COR-L47 (cell line): ENCODE measurements at places on chromosomes 12 and 14.

DNA sequence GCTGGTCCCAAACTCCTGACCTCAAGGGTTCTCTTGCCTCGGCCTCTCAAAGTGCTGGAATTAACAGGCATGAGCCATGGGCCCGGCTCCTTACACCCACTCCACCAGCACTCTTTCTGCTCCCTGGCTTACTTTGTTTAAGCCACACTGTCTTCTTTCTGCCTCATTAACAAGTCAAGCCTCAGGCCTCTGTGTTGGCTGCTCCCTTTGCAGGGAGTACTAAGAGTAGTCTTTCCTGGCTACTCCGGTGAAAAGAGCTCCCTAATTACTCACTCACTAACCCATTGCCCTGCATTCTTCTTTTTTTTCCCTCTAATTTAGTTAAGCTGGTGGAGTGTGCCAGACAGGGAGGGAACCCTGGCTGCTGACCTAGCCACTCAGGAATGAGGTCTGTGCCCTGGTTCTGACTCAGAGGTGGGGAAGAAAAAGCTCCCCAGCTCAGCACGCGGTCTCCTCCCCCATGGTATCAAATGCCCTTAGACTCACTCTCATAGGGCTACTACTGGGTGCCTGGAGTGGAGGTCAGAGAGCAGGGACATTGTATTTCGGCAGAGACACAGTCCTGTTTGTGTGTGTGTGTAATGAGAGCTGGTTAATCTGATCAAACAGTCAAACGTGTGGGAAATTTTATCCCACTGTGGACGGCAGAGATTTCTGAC, 19.8 kb downstream of the GALNT6 start:
- no peak for DNase-seq

- no peak for DNase-seq
Observed at GRCh38 chr12:116384691-116385485, 107.4 kb upstream of the MED13L start.

- no peak for DNase-seq
Observed at GRCh38 chr14:85106506-85106905, 423.4 kb upstream of the FLRT2 start.

DNA sequence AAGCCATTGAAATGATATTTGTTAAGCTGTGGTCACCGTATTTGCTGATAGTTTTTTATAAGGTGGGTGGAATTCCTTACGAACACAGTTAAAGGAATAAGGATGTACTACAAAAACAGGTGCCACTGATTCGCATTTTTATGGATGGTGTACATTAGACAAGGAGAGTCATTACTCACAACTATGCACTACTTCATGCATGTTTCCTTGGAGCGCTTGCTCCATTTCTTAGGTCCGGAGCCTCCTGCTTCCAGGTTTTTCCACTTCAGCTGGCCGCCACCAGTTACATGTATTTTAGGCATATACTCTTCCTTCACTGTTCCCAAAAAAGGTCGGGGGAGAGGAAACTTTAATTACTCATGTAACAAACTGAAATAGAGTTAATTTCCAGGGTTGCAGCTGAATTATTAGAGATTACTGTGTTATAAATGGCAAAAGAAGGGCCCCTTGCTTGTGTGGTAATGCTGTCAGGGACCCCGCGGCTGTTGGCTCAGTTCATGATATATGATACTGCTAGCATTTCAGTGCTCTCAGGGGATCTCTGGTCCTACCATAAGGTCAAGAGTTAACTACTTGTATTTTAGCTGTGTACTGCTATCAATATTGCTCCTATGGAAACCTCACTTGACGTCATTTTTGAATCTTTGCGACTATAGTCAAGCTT, 454.7 kb downstream of the NPAS3 start:
- DNase-seq, result no peak
